ENCODE measurements at places on chromosomes 11 and 22.
A peak's percentile ranks its signal among the peaks of the same experiment; 100 is the strongest.

DNA sequence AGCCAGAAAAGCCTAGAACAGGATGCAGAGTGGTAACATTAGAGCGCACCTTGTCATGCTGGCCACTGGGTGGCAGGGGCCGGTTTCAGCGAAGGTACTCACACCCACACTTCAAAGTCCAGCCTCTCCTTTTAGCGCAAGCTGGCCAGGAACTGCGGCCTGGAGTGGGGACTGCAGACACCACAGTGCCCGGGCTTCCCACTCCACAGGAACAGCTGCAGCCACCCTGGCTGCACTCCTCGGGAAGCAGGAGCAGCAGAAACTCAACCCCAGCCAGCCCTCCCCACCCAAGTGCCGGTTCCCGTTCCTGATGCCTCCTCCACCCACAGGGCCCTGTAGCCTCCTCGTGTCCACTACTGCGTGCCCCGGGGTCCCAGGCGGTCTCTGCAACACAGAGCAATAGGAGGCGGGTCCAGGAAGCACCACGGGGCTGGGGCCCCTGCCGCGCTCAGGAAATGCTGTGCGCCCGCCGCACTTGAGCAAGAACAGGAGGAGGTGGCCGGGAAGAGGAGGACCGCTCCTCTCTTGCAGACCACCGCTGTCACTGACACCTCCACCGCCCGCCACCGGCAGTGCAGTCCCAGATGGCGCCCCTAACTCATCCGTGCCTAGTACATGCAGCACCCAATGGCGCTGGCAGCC, 2.2 kb downstream of the RFPL2 start:
- peak; percentile 23 for DNase-seq

GRCh38 chr11:65777821-65778361, 2.9 kb downstream of the AP5B1 start:
- DNase-seq = no peak

- DNase-seq = no peak
Measured at GRCh38 chr11:27292637-27293010, 70.4 kb downstream of the CCDC34 start.

GRCh38 chr11:71252269-71252769, at the start of gene SHANK2:
SHANK2 (minus strand) TSS chr11:71252577; CDS start chr11:71147326, 105,251 bp downstream.
- DNase-seq = no peak

GRCh38 chr11:120659076-120659475, 147.5 kb downstream of the GRIK4 start:
- no peak for DNase-seq

DNA sequence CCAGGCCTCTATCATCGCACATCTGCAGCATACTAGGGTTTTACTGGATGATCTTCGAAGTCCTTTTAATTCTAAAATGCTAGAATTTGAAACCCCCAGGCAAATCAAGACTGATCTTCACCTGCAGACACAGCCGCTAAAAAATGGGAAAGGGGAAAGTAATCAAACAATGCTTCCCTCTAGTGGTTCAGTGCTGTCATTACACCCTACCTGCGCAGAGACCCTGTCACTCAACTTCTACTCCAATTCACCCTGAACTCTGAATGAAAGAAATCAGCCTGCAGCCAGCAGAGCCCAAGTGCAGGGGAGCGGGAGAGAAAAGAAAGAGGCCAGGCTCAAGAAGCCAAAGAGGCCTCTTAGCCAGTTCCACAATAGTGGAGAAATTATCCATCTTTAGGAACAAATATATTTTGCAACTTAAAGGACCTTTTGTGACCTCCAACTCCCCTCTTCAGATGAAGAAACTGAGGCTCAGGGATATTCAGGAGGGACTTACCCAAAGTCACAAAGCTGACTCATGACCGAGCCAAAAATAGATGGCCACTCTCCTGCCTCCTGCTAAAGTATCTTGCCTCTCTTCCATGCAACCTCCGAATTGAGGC, 33.0 kb downstream of the SERGEF start:
- peak; percentile 18 for DNase-seq

- DNase-seq = no peak
Measured at GRCh38 chr11:127677660-127678425, 677.3 kb upstream of the KIRREL3 start.

- DNase-seq = no peak
Measured at GRCh38 chr22:17974087-17974486, 50.3 kb downstream of the MICAL3 start.

GRCh38 chr11:12942157-12942556, 67.0 kb upstream of the RASSF10 start:
- DNase-seq = no peak

DNA sequence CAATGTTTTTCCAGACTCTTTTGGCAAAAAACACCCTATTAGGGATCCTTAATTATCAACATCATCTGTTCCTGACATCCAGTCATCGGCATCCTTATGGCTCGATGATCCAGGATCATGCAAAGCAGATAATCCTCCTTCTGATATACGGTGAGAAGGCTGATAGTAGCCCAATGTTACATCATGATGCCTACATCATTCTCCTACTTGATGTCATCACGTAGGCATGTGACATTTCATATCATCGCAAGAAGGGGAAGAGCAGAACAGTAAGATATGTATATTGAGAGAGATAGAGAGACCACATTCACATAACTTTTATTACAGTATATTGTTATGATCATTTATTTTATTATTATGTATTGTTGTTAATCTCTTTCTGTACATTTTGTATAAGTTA, 168.6 kb downstream of the ADAMTS15 start:
- no peak for DNase-seq

- no peak for DNase-seq
Measured at GRCh38 chr11:93481696-93482095, 61.5 kb downstream of the SMCO4 start.

- DNase-seq = no peak
Measured at GRCh38 chr22:47014636-47015345, 252.3 kb downstream of the TBC1D22A start.

DNA sequence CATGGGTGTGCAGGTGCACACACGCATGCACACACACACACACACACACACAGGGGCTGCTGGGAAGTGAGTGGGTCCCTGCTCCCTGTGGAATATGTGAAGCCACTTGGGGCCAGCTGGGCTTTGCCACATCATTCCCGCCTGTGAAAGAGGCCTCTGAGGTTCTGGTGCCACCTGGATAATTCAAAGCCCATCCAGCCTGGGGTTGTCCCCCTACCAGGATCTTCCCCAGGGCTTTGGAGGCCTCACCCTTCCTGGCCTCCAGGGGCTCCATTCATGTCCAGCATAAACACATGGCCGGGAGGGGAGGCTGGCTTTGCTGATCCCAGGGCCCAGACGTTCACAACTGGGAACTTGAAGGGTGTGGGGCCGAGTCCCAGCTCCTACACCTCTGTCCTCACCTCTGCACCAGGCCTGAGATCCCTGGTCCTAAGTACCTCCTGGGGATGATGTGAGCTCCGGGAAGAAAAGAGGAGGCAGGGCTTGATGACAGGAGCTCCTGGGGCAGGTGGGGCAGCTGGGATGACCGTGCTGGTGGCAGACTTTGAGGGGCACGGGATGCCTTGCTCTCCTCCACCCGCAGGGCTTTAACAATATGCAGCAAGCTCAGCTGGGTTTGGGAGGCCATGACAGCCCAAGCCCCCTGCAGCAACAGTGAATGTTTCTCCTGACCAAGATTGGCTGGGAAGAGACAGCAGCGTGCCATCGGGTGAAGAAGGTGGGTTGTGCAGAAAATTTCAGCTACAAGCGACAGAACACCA, 14.2 kb downstream of the LINC01488 start:
- DNase-seq = no peak

DNA sequence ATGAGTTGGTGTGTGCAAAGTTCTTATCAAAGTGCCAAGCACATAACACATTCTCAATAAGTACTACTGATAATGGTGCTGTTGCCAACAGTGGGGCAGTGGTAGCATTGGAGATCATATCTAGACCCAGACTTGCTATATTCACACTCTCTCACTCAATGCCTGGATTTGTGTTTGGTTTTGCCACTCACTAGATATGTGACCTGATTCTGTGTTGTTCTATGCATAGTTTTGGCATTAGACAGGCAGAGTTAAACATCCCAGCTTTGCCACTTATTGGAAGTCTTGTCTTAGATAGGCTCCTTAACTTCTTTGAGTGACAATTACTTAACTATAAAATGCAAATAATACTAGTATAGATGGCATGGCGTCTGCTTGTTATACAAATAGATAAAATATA, 642.6 kb upstream of the CCDC179 start:
- DNase-seq = no peak

DNA sequence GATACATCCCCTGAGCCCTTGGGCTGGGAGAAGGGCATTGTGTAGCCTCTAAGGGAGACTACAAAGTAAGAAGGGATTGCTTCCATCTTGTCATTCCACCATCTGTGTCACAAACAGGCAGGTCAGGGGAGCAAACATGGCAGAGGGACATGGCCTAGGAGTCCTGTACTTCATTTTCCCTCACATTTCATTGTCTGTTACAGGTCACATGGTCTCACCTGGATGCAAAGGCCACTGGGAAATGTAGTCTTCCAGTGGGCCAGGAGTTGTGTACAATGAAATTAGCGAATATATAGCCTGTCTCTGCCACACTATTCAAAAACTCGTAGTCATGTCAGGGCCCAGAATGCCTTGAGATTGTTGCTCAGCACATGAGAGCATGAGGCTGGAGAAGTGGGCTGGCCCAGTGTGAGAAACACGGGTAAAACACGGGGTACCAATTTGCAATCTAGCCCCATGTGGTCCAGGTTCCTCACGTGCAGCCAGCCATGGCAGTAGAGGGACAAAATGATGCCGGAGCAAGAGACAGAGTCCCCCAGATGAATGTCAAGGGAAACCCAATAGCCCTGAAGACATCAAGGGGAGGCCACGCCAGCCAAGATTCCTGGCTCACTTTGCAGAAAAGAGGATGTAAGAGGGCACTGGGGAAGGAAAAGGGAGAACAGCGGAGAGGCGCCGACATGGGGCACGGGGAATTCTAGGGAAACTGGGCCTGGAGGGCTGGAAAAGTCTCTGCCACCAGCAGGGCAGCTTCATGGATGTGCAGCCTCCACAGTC, 47.7 kb upstream of the EMID1 start:
- DNase-seq = no peak

DNA sequence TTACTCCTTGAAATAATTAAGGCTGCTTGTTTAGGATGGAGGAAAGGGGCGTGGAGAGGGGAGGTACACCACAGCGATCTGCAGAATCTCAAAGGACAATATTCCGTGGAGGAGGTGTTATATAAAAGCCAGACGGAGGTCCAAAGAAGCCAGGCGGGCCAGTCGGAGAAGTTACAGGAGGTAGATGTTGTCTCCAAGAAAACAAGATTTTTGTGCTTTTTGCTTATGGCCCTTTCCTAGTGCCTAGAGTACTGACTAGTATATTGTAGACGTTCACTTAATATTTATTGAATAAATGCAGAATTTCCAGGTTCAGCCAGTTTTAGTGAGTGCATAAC, 761 bp downstream of the ZDHHC13 start:
- DNase-seq = no peak

- DNase-seq = no peak
Measured at GRCh38 chr11:35005141-35005780, 88.8 kb downstream of the PDHX start.

DNA sequence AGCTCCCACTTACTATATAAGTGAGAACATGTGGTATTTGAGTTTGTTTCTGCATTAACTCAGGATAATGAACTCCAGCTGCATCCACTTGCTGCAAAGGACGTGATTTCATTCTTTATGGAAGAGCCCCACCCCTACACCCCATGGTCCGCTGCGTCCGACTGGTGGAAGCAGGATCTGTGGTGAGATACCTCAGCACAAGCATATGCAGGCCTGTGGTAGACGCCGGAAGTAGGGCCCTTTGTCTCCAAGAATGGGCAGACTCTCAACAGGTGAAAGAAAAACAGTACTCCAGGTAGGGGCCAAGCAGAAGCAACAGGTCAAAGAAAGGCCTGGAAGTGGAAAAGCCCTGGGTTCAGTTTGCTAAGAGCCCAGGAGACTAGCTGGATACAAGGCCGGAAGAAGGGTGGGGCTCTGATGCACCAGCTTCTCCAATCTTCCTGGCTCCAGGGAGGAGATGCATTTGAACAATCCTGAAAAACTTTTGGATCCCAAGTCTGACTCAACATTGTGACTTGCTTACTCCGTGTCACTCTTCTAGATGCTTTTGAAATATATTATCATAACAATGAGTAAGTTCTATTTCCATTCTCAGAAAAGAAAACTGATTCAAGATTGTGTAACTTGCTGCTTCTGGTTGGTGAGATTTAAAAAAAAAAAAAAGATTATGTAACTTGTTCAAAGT, 30.4 kb downstream of the NEAT1 start:
- DNase-seq = peak; percentile 55

DNA sequence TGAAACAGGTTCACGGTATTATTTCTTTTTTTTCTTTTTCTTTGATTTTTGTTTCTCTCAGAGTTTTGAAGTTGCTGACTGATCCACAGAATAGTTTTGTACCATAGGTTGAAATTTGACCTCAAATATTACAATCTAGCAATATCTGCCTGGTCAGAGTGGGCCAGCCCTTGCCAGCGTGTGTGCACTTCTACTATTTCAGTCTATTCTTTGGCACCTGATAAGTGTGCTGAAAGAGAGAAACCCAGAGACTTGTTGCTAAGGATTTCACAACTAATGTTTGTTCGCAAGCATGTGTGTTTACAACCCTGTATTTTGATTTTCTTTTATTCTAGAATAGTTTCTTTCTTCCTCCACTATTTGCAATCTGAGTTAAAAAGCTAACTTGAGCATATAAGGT, 1125.2 kb upstream of the CNTN5 start:
- DNase-seq = no peak

DNA sequence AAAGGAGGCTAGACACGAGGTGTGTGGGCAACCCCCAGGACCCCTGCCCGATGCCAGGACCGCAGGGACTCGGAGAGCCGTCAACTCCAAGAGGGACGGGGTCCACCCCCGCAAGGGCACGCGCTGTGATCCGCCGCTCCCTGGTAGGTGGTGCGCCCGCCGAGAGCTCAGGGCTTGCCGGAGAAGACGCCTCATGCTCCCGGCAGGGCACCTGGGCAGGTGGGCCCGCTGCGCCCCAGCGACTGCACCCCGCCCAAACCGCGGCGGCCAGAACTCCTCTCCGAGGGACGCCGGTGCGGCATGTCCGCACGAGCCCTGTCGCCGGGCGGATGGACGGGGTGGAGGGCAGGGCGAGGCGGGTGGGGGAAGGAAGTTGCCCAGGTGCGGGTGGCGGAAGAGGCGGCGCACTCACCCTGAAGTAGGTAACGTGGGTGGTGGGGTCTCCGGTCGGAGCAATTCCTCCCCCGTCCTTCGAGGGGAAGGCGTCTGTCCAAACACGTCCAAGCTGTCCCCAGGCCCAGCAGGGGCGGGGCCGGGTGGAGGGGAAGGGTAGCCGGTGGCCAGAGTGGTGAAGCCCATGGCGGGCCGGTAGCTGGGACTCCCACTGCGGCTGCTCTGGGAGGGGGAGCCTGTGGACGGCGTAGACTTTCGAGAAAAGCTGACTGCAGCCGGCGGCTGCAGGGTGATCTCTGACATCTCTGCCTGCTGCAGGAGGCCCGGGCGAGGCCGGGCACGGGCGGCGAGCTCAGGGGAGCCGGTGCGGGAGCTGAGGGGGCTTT, 37.2 kb downstream of the IGSF9B start:
- no peak for DNase-seq

GRCh38 chr22:16824716-16825687, at the start of gene XKR3:
XKR3 (minus strand) TSS chr22:16825411; CDS start chr22:16808073, 17,338 bp downstream.
- DNase-seq = no peak

- DNase-seq = no peak
Measured at GRCh38 chr22:19916941-19917340, 24.6 kb upstream of the COMT start.

GRCh38 chr11:30281476-30282288, 41.2 kb upstream of the ARL14EP start:
- DNase-seq = no peak

Data from umbilical cord (tissue), 2 donors.